NCI-H146 (cell line): ENCODE measurements at places on chromosomes 13 and 19.

DNA sequence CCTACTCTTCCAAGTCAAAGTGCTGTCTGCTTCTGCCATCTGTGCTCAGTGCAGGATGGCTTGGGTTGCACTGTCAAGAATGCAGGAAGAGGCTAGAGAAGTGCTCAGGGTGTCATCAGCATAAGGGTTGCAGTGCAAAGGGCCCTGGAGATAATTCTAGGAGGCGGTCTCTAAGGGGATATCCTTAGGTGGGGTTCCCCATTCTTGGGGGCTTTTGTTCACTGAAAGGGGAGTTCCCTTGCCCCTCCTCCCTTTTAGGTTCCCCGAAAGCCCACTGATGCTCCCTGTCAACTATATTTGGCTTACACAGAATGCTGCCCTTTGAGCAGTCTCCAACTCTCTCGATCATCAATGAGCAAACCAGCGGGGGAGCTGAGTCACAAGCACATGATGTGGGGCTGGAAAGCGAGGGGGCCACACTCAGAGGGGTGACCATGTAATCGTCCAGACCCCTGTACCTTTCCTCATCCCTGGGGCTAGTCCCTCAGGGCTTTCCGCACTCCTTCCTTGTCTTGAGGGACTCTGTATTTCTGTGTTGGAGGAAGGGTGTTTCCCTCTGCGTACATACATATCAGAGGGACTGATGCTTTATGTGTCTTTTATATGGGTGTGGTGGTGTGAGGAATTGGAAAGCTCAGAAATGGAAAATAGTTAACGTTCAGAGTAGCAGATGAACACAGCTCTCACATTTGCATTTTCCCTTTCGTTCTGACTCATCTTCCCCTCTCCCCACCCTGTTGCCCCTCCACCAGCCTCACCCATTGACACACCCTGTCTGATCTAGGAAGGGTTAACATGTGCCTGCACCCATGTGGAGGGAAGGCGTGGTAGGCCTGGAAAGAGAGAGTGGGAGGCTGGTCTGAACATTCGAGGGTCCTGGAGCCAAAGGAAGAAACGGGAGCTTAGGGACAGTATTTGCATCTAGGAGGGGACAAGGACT is 6.7 kb downstream of the ZBTB32 start:
- no peak for DNase-seq

DNA sequence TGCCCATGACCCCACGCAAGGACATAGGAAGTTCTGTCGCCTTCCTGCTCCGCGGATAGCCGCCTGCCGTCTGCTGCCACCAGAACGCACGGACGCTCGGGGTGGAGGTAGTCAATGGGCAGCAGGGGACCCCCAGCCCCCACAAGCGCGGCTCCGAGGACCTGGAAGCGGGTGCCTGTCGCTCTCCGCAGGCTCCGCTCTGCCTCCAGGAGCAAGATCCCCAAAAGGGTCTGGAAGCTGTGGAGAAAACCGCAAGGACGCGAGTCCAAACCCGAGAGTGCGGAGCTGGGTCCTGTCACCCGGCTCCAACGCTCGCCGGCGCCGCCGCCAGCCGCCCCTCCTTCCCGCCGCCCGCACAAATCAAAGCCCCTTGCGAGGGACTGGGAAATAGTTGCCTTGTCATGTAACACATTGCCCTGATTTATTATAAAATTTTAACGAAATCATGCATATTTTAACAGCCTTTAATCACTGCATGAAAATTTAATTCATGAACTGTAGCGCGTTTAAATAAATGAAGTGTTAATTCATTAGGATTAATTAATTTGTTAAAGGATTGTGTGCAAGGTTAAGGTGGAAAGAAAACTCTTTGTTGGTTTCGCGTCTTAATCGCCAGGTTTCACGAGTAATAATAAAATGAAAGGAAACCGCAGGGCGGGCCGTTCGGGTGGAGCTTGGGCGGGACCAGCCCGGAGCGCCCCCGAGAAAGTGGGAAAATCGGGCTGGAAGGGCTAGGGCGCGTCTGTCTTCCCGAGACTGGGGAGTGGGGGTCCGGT is 5.5 kb upstream of the POU4F1 start:
- DNase-seq: peak; percentile 39

DNA sequence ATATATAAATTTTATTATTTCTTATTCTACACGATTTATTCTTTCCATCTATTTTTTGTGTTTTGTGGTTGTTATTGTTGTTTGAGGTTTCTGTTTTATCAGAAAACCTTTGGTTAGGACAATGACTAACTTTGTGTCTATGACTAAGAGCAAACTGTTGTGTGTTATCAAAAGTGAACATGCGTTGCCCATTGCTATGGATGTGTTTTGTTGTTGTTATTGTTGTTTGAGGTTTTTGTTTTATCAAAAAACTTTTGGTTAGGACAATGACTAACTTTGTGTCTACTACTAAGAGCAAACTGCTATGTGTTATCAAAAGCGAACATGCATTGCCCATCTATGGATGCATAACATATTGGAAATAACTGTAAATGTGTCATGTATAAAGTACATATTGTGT is 692.3 kb downstream of the SLITRK1 start:
- DNase-seq: no peak

DNA sequence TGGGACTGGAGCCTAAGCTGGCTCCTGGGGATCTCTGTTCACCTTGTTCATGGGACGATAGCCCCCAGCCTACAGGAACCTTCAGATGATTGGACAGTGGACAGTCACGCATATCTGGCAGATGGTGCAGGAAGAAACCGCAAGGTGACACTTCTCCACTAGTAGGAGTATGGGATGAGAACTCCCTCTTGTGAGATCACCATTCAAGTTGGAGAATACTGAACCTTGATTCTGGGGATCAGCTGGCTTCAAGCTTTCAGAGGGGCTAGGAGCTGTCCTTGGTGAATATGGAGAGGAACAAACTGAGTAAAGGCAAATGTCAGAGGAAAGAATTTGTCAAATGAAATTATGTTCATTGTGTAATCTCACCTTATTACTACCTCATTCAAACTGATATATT is 204.5 kb downstream of the PDS5B start:
- no peak for DNase-seq

GRCh38 chr19:43606569-43607229 is 5.2 kb upstream of the SRRM5 start:
- no peak for DNase-seq

DNA sequence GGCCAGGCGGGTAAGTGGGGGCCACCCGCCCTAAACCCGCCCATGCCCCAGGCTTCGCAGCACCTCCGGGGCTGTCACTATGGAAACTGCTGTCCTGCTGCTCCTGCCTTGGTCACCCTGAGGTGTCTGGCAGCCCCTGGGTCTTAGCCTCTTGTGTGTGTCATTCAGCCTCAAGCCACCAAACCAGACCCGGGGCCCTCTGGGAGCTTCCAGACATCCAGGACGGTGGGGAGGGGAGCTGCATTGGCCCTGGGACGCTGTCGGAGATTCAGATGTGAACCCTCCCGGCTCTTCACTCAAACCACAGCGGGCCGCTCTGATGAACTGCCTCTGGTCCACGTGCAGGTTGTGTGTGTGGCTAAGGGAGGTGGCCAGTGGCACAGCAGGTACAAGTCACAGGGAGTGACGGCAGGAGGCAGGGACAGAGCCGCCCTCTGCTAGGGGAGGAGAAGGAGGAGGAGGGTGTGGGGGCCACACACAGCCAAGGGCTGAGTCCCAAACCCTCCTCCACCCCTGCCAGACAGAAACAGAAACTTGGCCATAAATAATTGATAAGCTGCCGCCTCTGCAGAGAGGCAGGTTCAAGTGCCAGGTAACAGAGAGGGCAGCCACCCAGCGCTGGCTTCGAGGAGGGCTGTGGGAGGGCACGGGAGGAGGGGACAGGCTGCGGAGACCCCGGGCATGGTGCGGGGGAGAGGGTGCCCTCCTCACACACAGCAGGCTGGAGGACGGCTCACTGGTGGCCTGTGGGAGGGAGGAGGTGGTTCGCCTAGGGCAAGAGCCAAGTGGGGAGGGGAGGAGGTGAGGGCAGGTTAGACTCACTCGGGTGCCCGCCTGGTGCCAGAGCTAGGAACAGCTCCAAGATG is 8.0 kb downstream of the NANOS3 start:
- DNase-seq: peak; percentile 30

DNA sequence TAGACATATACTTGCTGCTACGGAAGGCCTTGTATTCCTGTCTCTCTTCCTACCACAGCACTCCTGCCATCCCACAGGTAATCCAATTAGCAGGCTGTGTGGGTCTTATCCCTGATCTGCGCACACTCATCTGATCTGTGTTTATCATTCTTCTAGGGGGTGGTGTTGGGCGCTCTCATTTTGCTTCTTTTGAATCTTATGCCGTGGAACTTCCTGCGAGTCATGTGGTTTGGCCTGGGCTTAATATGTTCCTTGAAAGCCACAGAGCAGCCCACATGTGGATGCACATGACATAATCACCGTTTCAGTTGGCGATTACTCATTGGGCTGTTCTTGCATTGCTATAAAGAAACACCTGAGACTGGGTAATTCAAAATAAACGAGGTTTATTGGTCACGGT is 7.5 kb downstream of the RASA3 start:
- no peak for DNase-seq
